ENCODE measurements at places on chromosomes 12 and 14.

DNA sequence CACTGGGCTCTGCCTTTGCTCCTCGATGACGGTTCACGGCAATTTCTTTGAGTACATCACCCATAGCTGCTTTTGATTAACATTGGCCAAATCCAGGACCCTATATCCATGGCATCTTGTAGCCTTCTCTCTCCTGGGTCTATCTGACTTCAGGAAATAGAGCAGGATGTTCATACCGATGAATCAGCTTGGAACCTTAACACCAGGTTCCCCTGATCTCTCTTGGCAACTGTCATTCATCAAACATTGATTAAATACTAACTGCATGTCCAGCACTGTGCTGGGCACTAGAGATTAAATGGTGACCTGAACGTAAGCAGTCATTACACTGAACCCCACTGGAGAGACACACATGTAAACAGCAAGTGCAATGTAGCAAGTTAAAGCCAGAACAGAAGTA is 77.0 kb upstream of the MED13L start:
- DNase-seq = no peak

DNA sequence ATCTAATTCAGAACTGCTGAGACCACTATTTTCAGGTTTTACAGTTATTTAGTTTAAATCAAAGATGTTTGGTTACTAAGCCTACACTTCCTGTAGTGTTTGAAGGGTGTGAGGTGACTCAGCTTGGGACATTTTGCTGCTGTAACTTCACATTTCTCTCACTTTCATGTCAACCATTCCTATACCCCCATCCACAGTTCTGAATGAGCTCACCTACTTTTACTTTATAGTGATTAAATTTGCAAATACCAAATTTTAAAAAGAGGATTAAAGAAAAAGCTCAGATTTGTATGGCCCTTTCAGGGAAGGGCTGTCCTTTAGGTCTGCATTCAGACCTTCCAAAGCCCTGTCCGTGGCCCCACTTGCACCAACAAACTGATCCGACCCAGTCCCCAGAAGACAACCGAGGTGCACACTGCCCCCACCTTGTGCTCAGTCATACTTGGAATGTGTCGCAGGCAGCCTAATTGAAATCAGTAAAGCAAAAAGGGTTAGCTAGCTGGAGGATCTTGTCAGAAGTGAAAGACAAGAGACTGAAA is 174.4 kb downstream of the MON2 start:
- DNase-seq = no peak

DNA sequence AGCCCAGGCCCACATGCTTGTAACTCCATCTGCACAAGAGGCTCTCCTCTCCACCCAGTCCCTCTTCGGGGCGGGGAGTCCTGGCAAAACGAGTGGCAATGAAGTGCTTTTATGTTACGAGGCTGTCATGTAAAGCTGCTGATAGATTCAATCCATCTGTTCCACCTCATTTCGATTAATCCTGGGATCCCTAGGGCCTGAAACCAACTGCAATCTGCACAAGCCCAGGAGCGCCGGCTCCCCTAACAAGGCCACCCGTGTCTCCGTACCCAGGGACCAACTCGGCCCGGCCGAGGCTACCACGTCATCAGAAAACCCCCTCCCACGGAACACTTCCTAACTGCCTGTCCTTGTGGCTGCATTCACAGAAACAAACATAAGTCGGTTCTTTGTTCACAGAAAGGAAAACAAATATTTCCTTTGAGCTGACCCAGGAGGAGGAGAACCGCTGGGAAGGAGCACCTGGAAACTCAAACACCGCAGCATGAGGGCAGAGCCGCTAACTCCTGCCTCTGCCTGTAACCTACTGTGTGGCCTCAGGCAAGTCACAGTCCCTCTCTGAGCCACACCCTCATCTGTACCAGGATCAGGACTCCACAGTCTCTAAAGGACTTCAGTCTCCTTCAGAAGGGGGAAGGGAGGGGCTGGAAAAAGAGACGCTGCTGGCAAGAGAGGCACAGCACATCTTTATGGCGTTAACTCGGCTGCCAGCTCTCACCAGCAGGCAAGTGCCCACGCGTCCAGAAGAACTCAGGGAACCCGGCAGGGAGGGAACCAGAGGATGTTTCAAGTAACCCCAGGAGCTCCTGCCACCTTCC is 47.8 kb downstream of the CCDC88C start:
- peak; percentile 57 for DNase-seq

GRCh38 chr12:92020983-92021665 is 124.5 kb downstream of the BTG1 start:
- DNase-seq = no peak

- no peak for DNase-seq
Measured at GRCh38 chr12:16919551-16919950, 313.6 kb upstream of the LMO3 start.
